Activated CD8-positive, alpha-beta T cell treated with anti-CD3 and anti-CD28 coated beads for 36 hours (primary cell): ENCODE measurements at places on chromosomes 16 and 17. TPM values are rescaled to one million over a fixed set of nuclear protein-coding genes. Genes with fewer than 3 reads are reported as not detected.
A peak's percentile ranks its signal among the peaks of the same experiment; 100 is the strongest.

- no peaks in the 10 kb centered on the region for H3K36me3 ChIP-seq
- no peaks in the 10 kb centered on the region for H3K27me3 ChIP-seq
- DNase-seq: no peak
- no peak overlapping the region for H3K27ac ChIP-seq
- H3K4me3 ChIP-seq: no peak overlapping the region
Observed at GRCh38 chr17:17770632-17771044, 66.1 kb downstream of the SREBF1 start.

TBC1D28 gene
- total RNA-seq: not detected

ATP2A1 gene
- total RNA-seq: 2.1 TPM

- no peak overlapping the region for H3K27ac ChIP-seq
- peaks cover 5% of the 10 kb centered on the region for H3K36me3 ChIP-seq
- H3K27me3 ChIP-seq: no peaks in the 10 kb centered on the region
- no peak for DNase-seq
- no peak overlapping the region for H3K4me3 ChIP-seq
Observed at GRCh38 chr16:89338863-89339262, 121.4 kb downstream of the ZNF778 start.

CEP112 gene
- 1.5 TPM for total RNA-seq

PIRT gene
- total RNA-seq: not detected

DNA sequence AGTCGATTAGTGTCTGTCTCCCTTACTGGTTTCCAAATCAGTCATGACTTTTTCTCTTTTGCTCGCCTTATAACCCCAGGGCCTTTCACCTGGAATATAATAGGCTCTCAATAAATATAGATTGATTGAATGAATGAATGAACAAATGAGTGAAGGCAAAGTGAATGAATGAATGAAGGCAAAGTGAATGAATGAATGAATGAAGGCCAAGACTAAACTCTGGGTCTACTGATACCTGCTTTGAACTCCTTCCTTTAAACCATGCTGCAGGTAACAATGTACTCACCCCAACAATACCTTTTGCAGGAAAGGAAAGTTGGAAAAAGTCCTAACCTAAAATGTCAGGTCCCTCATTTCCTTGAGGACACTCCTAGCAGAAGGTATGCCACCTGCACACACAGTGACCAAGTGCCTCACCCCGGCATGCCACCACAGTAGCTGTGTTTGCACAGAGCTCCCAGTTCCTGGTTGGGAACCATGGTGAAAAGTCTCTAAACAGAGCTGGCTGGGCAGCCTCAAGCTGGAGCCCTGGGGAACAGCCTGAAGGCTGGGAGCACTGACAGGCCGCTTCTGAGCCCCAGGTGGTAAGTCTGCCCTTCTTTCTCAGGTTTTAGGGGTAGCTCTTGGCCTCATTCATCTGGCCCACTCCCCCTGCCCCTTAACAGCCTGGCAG, 42.7 kb upstream of the ANKFN1 start:
- DNase-seq: no peak
- H3K27me3 ChIP-seq: peaks cover 4% of the 10 kb centered on the region
- no peak overlapping the region for H3K4me3 ChIP-seq
- H3K4me1 ChIP-seq: no peaks in the 10 kb centered on the region
- no peaks in the 10 kb centered on the region for H3K36me3 ChIP-seq

GRCh38 chr16:80002261-80002660, 401.7 kb upstream of the MAF start:
- no peak overlapping the region for H3K4me3 ChIP-seq
- H3K27me3 ChIP-seq: no peaks in the 10 kb centered on the region
- no peaks in the 10 kb centered on the region for H3K4me1 ChIP-seq
- no peak for DNase-seq
- no peak overlapping the region for H3K27ac ChIP-seq

EVPLL gene
- not detected for total RNA-seq

DNA sequence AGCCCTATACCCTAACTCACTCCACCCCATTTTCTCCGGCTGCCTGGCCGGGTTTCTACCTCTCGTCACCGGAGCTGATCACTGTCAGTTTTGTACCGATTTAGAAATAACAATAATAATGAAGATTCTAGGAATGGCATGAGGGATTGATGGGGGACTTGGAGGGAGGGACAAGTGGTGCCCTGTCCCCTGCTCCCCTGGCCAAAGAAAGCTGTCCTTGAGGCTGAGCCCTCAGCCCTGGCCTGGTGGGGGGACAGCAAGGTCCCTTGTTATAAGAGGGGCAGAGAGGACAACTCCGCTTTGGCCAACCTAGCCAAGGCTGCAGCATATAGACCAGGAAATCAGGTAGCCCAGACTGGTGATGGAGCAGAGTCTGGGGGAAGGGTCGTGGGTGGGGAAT, 10.5 kb downstream of the GAS2L2 start:
- H3K4me1 ChIP-seq: peaks cover 9% of the 10 kb centered on the region
- no peak for DNase-seq
- H3K27ac ChIP-seq: no peak overlapping the region
- H3K4me3 ChIP-seq: no peak overlapping the region
- no peaks in the 10 kb centered on the region for H3K36me3 ChIP-seq

DNA sequence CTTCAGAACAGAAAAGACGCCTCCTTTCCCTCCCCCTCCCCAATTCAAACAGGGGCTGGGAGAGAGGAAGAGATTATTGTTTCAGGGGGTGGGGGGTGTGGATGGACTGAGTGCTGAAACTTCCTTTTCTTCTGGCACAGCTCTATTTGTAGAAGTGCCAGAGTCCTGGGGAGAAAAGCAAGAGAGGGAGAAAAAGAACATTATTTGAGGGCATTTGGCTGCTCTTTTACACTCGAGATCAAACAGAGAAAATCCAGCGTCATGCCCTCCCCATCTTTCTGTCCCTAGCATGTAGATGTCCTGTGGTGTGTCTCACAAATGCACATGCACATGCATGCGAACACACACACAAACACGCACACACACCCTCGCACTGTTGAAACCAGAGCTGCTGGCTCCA, 13.0 kb downstream of the ARL4D start:
- H3K4me1 ChIP-seq: no peaks in the 10 kb centered on the region
- no peak for DNase-seq
- peaks cover 7% of the 10 kb centered on the region for H3K27me3 ChIP-seq
- no peaks in the 10 kb centered on the region for H3K36me3 ChIP-seq
- H3K4me3 ChIP-seq: no peak overlapping the region
- no peak overlapping the region for H3K27ac ChIP-seq

KRT24 gene
- not detected for total RNA-seq

UBE2Z gene
- total RNA-seq: 74.3 TPM

- DNase-seq: no peak
- no peaks in the 10 kb centered on the region for H3K27me3 ChIP-seq
- H3K4me3 ChIP-seq: no peak overlapping the region
- no peaks in the 10 kb centered on the region for H3K36me3 ChIP-seq
- peaks cover 8% of the 10 kb centered on the region for H3K4me1 ChIP-seq
Observed at GRCh38 chr17:64032081-64032480, 11.6 kb upstream of the ICAM2 start.

GRCh38 chr17:49753959-49754391, 10.0 kb downstream of the FAM117A start:
- no peaks in the 10 kb centered on the region for H3K27me3 ChIP-seq
- peaks cover 17% of the 10 kb centered on the region for H3K36me3 ChIP-seq
- H3K27ac ChIP-seq: peak overlapping the region; percentile 78
- H3K4me1 ChIP-seq: peaks cover 71% of the 10 kb centered on the region
- DNase-seq: no peak

DNA sequence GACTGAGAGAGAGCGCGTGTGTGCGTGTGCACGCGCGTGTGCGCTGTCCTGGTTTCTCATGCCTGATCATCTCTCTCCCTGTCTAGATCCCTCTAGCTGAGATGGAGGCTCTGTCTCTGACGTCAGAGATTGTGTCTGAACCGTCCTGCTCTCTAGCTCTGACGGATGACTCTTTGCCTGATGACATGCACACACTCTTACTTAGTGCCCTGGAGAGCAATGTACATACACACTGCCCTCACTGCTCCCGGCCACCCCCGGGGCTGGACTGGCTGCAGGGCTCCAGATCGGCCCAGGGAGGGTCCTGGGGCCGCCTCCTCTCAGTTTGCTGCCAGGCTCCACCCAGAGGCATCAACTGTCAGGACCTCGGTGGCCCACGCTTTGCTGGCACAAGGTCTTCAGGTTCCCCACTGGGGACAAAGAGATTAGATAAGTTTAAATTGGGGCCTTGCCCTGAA, 13.1 kb upstream of the ABCC3 start:
- H3K36me3 ChIP-seq: no peaks in the 10 kb centered on the region
- no peak overlapping the region for H3K27ac ChIP-seq
- no peak for DNase-seq
- H3K4me1 ChIP-seq: no peaks in the 10 kb centered on the region
- H3K4me3 ChIP-seq: no peak overlapping the region
- peaks cover 7% of the 10 kb centered on the region for H3K27me3 ChIP-seq

IGFALS gene
- not detected for total RNA-seq

- peak overlapping the region; percentile 99 for H3K27ac ChIP-seq
- DNase-seq: peak; percentile 81
- peaks cover 55% of the 10 kb centered on the region for H3K36me3 ChIP-seq
- peaks cover 2% of the 10 kb centered on the region for H3K27me3 ChIP-seq
Observed at GRCh38 chr17:59842901-59843652, 49.7 kb downstream of the TUBD1 start.

CIBAR2 gene
- total RNA-seq: not detected

RNF222 gene
- total RNA-seq: 0.11 TPM

DNA sequence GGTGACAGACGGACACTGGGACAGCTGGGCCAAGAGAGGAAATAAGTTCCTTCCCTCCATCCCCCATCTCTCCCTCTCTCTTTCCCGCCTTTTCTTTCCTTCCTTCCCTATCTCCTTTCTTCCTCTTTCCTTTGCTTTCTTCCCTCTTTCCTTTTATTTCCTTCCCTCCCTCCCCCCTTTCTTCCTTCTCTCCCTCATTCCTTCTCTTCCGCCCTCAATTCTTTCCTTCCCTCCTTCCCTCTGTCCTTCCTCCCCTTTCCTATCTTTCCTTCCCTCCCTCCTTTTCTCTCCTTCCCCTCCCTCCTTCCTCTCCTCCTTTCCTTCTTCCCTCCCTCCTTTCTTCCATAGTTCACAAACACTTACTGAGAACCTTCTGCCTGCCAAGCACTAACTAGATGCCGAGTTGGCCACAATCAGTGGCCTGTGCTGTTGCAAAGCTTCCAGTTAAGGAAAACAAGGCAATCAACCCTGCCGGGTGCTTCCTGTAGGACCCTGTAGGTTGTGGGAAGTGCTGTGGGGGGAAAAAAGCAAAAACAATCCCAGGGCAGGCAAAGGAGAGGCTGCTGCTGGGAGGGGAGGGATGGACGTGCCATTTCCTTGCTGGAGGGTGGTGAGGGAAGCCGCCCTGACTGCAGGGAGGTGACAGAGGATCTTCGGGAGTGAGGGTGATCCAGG, 31.7 kb downstream of the ABCC6 start:
- H3K27ac ChIP-seq: no peak overlapping the region
- no peaks in the 10 kb centered on the region for H3K4me1 ChIP-seq
- H3K27me3 ChIP-seq: peaks cover 2% of the 10 kb centered on the region
- no peaks in the 10 kb centered on the region for H3K36me3 ChIP-seq
- H3K4me3 ChIP-seq: no peak overlapping the region

GRCh38 chr17:30476726-30477082, 504 bp upstream of the GOSR1 start:
- peaks cover 2% of the 10 kb centered on the region for H3K27me3 ChIP-seq
- H3K27ac ChIP-seq: peak overlapping the region; percentile 98
- H3K4me1 ChIP-seq: peaks cover 32% of the 10 kb centered on the region
- H3K4me3 ChIP-seq: peak overlapping the region; percentile 97
- DNase-seq: peak; percentile 24
- H3K36me3 ChIP-seq: peaks cover 10% of the 10 kb centered on the region

DNA sequence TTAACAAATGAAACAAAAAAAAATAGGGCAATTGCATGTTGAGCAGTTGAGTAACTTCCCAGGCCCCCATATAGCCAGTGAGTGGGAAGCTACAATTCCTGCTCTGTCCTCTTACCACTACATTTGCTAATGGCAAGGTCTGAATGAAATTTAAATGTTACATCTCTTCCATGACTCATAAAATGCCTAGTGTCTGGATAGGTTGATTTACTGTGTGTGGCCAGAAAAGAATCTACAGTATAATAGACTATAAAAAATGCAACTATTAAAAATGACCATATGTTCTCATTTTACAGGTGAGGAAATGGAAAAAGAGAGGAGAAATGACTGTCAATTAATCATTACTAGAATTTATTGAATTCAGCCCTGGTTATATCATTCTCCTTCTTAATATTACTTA, 1199.3 kb downstream of the CDH11 start:
- H3K36me3 ChIP-seq: no peaks in the 10 kb centered on the region
- H3K27me3 ChIP-seq: no peaks in the 10 kb centered on the region
- no peak overlapping the region for H3K27ac ChIP-seq
- H3K4me1 ChIP-seq: no peaks in the 10 kb centered on the region
- DNase-seq: no peak
- H3K4me3 ChIP-seq: no peak overlapping the region

- DNase-seq: peak; percentile 28
- H3K4me1 ChIP-seq: peaks cover 50% of the 10 kb centered on the region
- H3K36me3 ChIP-seq: peaks cover 29% of the 10 kb centered on the region
- H3K27me3 ChIP-seq: no peaks in the 10 kb centered on the region
- H3K27ac ChIP-seq: peak overlapping the region; percentile 99
Observed at GRCh38 chr17:76273445-76274111, 8.4 kb downstream of the UBALD2 start.

ARMC7 gene
- total RNA-seq: 5.4 TPM

GRCh38 chr17:43333433-43333943, 65.3 kb upstream of the ARL4D start:
- no peak overlapping the region for H3K4me3 ChIP-seq
- H3K36me3 ChIP-seq: no peaks in the 10 kb centered on the region
- H3K4me1 ChIP-seq: peaks cover 13% of the 10 kb centered on the region
- no peak overlapping the region for H3K27ac ChIP-seq
- H3K27me3 ChIP-seq: peaks cover 8% of the 10 kb centered on the region
- no peak for DNase-seq

GRCh38 chr17:18224053-18224386, 1.4 kb upstream of the LLGL1 start:
- H3K27me3 ChIP-seq: no peaks in the 10 kb centered on the region
- no peak overlapping the region for H3K4me3 ChIP-seq
- H3K4me1 ChIP-seq: peaks cover 14% of the 10 kb centered on the region
- no peaks in the 10 kb centered on the region for H3K36me3 ChIP-seq

ITGB4 gene
- total RNA-seq: 1.8 TPM

DNA sequence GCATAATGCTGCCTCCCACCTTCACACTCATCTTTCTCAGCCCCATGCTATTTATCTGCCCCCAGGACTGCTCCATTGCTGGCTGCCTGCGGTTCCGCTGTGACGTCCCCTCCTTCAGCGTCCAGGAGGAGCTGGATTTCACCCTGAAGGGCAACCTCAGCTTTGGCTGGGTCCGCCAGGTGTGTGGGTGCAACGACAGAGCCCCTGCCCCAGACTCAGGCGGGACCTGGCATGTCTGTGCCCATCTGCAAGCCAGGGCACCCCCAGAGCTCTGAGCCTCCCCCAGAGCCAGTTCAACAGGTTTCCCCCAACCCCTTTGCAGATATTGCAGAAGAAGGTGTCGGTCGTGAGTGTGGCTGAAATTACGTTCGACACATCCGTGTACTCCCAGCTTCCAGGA, 12.9 kb upstream of the ITGAD start:
- no peak overlapping the region for H3K4me3 ChIP-seq
- peaks cover 12% of the 10 kb centered on the region for H3K4me1 ChIP-seq
- no peaks in the 10 kb centered on the region for H3K36me3 ChIP-seq

- no peak overlapping the region for H3K4me3 ChIP-seq
- no peaks in the 10 kb centered on the region for H3K36me3 ChIP-seq
- H3K4me1 ChIP-seq: no peaks in the 10 kb centered on the region
- H3K27ac ChIP-seq: no peak overlapping the region
- DNase-seq: no peak
- H3K27me3 ChIP-seq: no peaks in the 10 kb centered on the region
Observed at GRCh38 chr16:3118204-3118790, 5.9 kb downstream of the ZNF205 start.

CHD9 gene
- 16.3 TPM for total RNA-seq

SCIMP gene
- total RNA-seq: 0.13 TPM
